ENCODE measurements at places on chromosomes 11 and 22.

GRCh38 chr11:45880772-45881570 lies 4.5 kb upstream of the MAPK8IP1 start:
- DNase-seq: no peak

GRCh38 chr11:125165111-125165842 lies 726 bp downstream of the PKNOX2 start:
- DNase-seq: no peak

- no peak for DNase-seq
Measured at GRCh38 chr11:134658481-134659225, 246.6 kb upstream of the B3GAT1 start.

DNA sequence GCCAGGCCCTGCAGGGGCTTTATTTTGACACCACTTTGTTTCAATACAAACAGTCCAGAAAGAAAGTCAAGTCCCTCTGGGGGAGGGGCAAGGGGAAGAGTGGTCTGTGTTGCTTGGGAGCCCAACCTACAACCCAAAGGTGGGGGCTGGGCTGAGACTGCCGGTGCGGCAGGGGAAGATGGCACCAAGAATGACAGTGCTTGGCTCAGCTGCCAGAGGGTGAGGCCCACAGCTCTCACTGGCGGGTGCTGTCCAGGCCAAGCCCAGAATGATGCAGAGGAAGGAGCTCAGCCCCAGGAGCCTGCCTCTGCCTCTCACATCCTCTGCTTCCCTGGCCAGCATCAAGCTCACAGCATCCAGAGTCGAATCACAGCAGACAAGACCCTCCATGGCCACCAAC lies 12.4 kb downstream of the ARFGAP2 start:
- DNase-seq: no peak

- DNase-seq: no peak
Measured at GRCh38 chr11:16911658-16912057, 102.6 kb downstream of the PLEKHA7 start.

GRCh38 chr22:20983081-20983771 lies 1.1 kb downstream of the LZTR1 start:
- DNase-seq: no peak

GRCh38 chr11:2433106-2433925 lies 11.0 kb downstream of the TRPM5 start:
- DNase-seq: no peak

GRCh38 chr11:95279921-95280868 lies 49.2 kb upstream of the SESN3 start:
- no peak for DNase-seq

DNA sequence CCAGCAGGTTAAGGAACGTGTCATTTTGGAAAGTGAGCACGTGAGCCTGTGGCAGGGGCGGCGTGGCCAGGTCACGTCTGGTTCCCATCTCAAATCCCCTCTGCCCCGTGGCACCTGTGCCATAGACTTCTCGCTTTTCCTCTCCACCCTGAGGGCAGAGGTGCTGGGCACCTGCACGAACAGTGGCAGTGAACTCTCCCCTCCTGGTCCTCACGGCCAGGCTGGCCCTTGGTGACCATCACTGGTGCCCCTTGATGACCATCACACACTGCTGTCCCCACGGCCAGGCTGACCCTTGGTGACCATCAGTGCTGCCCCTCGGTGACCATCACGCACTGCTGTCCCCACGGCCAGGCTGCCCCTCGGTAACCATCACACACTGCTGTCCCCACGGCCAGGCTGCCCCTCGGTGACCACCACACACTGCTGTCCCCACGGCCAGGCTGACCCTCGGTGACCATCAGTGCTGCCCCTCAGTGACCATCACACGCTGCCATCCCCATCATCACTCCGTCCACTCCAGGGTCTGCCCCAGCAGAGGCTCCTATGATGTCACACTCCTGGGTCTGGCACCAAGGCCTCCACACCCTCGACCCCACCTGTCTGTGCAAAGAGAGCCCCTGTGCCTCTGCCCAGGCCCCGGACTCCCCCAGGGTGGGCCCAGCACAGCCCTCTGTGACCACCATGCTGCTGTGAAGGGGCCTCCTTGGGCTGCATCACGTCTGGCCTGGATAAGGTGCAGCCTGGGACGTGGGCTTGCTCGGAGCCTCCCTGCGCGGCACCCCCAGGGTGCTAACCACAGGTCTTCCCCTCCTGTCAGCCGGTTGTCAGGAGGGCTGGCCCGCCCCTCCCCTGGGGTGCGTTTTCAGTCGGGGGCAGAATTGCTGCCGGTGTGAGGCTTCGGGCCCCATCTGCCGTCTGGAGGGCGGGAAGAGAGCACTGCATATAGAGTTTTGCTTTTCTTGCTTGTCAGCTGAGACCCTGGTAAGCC lies 738.6 kb downstream of the BRD1 start:
- DNase-seq: no peak

- no peak for DNase-seq
Measured at GRCh38 chr22:41361716-41362310, 19.9 kb upstream of the TEF start.

GRCh38 chr22:37639771-37640590 lies 512 bp downstream of the SH3BP1 start:
- DNase-seq: no peak

DNA sequence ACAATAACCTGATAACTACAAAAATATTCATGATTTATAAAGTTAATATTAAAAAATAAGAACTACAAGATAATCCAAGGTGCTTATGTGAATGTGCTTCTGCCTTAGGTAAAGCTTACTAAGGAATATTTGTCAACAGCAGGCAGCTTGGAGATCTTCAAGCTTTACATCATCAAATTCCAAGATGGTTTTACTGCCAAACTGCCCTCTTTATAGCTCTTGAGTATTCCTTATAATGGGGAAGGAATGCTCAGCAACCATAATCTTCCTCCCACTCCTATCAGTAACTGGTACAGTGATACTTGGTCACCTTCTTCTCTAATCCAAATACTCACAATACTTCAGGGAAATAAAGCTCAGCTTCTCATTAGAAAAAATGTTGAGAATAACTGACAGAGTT lies 30.1 kb downstream of the SBF2 start:
- no peak for DNase-seq

GRCh38 chr11:128283451-128283850 lies 303.9 kb downstream of the ETS1 start:
- DNase-seq: no peak

- DNase-seq: no peak
Measured at GRCh38 chr22:40714499-40715337, 35.4 kb downstream of the MCHR1 start.

- peak; percentile 51 for DNase-seq
Measured at GRCh38 chr11:4041731-4042391, 52.7 kb upstream of the RRM1 start.

- no peak for DNase-seq
Measured at GRCh38 chr11:61069427-61069826, 32.9 kb upstream of the CD5 start.

- no peak for DNase-seq
Measured at GRCh38 chr22:49155770-49156580, 671.7 kb downstream of the BRD1 start.

DNA sequence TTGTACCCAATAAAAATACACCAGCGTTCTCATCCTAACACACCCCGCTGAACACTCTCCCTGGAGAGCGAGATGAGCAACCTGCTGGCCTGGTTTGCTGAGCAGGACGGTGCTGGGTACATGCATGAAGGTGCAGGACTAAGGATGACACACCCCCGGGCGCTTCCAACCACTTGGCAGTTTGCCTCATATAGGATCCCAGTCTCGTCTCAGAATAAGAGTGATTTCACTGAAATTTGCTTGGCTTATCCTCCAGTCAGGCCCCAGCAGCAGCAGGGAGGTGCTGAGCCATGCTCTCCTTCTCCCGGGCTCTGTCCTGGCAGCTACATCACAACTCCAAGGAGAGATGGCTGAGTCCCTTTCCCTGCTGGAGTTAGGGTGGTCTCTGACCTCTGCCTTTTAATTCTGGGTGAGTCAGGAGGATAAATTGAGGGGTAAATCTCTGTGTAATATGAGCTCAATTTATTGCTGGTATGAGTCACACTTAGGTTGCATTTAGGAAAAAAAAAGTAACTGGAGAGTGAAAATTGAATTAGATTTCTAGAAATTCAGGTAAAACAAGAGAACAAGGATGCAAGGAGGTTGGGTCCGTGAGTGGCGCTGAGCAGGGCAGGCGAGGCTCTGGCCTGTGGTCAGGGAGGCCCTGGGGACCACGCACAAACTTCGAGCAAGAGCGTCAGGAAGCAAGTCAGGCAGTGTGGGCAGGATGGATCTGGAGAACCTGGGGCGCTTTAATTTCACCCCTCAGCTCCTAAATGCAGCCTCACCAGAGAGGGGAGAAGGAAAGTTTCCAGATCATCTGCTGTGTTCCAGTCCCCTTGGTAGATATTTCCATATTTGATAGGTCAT lies 974.0 kb downstream of the TBC1D22A start:
- no peak for DNase-seq

DNA sequence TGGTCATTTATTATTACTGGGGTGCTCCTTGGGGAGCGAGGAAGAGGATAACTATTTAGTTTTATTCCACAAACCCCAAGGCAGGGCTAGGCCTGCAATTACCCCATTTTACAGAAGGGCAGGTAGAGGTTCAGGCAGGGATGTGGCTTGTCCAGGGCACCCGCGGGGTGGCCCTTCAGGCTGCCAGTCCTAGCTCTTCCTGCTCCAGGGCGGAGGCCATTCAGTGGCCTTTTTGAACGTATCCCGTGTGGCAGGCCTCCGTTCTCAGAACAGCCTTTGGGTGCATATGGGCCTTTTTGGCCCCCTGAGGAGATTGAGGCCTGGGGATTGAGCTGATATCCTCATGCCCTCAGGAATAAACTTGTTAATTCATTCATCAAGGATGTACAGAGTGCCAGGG lies 66.2 kb downstream of the MPPED1 start:
- no peak for DNase-seq

- DNase-seq: no peak
Measured at GRCh38 chr11:117933930-117934329, 4.7 kb upstream of the TMPRSS13 start.

DNA sequence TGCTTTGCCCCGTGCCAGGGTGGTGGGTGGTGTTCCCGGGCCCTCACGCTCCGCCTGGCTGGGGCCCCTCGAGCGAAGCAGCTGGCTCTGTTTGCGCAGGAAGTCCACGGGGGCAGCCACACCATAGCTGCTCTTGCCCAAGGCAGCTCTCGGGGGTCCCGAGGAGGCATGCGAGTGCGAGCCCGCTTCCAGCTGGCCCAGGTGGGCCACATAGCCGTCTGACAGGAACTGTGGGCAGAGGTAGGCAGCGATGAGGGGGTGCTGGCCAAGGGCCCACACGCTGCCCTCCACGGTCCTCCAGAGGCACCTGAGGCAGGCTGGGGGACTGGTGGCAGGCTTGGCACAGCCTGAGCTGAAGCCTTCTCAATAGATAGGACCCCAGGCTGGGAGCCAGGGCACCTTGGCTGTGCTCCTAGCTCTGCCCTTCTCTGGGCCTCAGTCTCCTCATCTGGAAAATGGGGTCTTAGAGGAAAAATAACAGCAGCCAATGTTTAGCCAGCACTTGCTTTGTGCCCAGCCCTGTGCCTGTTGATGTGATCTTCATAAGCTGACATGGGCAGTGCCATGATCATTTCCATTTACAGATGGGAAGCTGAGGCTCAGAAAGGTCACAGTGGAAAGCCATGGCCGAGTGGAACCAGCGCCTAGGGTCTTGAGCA lies 9.4 kb downstream of the AIP start:
- no peak for DNase-seq

GRCh38 chr11:110046775-110047380 lies 46.3 kb upstream of the ZC3H12C start:
- no peak for DNase-seq

- DNase-seq: no peak
Measured at GRCh38 chr22:37383341-37383740, 43.9 kb downstream of the ELFN2 start.

DNA sequence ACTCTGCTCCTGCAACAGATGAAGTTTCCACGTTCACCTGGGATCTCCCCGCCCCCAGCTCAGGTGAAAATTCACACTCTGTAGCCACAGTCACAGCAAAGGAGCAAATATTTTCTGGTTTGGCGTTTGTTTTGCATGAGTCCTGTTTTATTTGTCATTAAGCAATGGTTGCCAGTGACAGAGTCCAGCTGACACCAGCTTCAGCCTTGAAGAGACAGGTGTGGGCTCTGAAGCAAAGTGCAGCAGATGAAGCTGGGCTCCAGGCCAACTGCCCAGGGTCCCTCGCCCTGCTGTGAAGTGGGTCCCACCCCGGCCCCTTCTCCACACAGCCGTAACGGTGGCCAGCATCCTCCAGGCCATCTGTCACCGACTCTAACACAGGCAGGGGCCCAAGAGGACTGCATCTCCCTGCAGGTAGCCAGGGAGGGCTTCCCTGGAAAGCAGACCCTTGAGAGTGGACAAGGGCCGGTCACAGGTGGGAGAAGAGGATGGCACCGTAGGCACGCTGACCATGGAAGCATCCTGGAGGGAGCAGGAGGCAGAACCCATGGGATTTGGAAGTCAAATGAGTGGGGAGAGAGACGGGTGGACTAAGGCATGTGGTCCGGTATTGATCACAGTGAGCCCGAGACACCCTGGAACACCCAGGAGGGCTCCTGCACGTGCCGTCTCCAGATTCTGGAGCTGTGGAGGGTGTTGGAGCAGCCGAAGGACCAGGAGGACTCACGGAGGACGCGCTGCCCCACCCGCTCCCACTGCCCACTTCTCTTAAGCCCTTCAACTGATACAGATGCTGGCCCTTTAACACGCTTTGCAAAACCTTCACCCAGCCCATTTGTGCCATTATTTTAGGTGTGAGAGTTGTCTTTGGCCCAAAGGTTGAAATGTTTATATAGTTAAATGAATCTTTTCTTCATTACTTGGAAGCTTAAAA lies 294.5 kb downstream of the BRD1 start:
- no peak for DNase-seq

DNA sequence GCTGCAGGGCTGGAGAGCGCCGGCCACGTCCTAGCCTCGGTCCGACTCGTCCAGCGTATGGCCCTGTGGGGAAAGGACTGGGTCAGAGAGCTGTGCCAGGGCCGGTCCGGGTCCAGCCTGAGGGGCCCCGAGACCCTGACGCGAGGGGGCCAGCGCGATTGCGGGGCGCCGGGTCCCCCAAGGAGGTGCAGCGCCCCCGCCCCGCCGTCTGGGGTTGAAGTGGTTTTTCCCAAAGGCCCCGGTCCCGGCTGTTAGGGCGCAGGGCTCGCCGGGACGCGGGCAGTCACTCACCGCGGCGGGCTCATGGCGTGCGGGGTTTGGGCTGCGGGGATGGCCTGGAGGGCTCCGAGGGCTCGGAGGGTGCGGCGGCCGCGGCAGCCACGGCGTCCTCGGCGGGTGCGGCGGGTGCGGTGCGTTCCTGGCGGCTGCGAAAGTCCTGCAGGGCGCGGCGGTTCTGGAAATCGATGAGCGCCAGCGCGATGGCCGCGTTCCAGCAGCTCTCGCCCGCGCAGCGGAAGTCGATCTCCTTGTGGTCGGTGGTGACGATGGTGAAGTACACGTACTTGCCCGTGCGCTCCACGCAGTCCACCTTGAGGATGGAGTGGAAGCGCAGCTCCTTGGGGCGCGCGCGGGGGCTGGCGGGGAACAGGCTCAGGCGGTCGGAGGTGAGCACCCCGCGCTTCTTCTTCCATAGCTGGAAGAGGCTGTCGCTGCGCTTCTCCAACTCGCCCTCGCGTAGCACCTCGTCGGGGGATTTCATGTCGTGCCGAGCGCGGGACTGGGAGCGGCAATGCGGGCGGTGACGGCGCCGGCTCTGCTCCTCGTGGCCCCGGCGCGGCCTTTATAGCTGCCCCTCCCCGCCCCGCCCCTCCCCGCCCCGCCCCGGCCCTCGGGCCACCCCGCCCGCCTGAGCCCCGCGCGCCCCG lies at the start of gene PHLDA2:
Gene PHLDA2, minus strand, starts transcription at position 816 of the 926 bp plus-strand sequence. Its CDS starts 56 bp downstream, at position 760.
- DNase-seq: peak; percentile 10

GRCh38 chr11:10640308-10640707 lies 53.2 kb downstream of the IRAG1 start:
- no peak for DNase-seq
